ENCODE measurements at places on chromosomes 1 and 21.

DNA sequence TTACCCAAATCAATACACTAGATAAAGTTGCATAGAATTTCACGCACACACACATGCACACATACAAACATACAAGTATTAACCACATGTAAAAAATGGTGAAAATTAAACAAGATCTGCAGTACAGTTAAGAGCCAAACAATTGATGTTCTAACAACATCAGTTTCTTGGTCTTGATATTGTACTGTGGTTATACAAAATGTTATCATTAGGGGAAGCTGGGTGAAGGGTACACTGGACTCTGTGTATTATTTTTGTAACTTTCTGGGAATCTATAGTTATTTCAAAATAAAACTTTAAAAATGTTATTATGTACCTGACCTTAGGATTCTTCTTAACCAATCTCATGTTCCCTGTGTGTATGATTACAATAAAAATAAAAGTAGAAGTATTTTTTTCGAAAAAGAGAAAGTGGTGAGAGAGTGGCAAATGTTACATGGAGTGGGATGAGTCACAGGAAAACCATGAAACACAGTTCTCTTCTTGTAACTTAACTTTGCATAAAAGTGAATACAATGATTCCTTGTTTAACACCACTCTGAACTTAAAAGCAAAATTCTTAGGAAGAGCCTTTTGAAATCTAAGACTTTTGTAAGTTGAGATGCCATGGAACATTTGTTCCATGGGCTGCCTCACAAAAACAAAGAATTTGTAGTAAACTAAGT is 101.6 kb upstream of the RUNX1 start:
- DNase-seq, result no peak

GRCh38 chr21:37087188-37087587 is 14.1 kb downstream of the TTC3 start:
- peak; percentile 9 for DNase-seq

DNA sequence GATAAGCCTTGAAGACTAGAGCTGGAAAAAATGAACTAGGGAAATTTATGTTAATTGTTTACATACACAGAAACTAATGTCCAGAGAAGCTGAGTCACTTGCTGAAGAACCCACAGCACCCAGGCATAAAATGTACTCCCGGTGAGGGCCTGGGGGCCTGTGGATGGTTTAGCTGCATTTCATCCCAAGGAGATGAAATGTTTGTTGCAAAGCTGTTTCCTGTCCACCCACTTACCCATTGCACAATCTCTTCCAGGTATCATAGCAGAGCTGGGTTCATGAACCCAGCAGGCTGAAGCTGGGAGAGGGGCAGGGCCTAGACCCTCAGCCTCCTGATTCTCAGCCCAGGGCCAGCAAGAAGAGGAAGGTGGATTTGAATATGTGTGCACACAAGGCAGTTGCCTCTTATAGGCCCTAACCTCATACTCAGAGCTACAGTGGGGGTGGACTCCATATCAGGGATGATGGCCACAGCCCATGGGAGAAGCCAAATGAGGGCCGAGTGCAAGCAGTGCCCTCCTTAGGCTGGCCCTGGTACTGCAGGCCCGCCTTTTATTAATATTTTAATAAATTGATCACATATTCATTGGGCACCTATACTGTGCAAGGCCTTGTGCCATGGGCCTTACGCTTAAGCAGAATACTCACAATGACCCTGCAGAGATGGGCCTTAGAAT is 110.8 kb downstream of the LACTBL1 start:
- DNase-seq, result peak; percentile 14

- no peak for DNase-seq
Observed at GRCh38 chr1:205967554-205968335, 24.5 kb upstream of the SLC26A9 start.

DNA sequence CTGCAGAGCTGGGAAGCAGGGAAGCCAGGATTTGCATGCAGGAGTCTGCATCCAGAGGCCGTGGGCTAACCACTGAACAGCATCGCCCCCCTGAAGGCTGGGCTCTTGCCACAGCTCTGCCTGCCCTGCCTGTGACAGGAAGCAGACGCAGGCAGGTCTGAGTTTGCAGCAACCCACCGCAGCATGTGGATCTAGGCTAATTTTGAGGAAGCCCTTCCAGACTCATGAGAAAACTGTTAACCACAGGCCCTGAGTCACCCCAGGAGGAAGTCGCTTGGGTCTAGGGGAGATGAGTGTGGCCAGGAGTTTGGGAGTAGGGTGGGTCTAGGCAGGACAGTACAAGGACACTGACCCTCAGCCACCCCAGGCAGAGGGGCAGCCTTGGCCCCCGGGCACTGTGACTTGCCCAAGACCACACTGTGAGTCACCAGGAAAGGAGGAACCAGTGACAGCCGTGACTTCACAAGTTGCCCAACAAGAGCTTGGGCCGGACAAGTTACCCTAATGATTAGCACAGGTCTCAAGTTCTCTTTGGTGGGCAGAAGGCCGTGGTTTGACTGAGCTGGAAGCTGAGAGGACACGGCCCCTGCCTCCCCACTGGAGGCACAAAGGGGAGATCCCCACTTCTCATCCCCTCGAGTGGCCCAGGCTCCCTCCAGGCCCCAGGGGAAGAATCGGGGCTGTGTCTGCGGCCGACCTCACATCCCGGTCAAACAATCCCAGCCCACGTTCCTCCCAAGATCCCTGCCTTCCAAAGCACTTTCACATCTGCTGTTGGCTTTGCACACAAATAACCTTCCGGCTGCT is 826 bp downstream of the LAPTM5 start:
- DNase-seq, result no peak

DNA sequence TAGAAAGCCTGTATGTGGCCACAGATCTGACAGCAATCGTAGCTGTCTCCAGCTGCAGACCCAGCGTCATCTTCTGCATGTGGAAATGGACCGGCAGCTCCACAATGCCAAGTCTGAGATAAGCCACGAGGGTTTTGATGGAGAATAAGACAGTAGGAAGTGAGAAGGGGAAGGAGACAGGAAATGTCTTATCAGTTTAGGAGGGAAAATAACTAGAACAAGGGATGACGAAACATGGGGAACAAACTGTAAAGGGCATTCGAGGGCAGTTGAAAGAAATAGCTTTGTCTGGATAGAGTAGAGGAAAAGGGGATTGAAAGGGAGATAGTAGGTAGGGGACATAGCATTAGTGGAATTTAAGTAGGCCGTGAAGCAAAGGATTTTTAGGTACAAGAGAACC is 74.0 kb upstream of the CTTNBP2NL start:
- no peak for DNase-seq

- DNase-seq, result no peak
Observed at GRCh38 chr1:26797627-26798026, 9.9 kb downstream of the PIGV start.

GRCh38 chr1:94319319-94320102 is 82.1 kb upstream of the ARHGAP29 start:
- DNase-seq, result no peak

DNA sequence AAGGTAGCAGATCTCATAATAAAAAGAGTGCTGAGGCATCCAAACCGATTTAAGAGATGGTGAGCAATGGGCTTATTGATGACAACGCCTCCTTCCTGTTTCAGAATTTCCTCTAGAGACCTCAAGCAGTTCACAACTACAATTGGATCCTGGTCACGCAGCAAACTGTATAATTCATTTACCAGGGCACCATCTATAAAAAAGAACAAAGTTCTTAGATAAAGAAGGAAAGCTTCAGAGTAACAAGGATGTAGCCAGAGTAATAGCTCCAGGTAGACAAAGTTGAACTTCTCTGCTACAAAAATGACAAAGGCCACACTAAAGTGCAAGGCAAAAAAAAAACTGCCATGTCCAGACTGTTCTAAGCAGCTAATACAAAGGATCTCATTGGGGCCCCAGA is 3.4 kb downstream of the AP4B1 start:
- DNase-seq, result no peak

DNA sequence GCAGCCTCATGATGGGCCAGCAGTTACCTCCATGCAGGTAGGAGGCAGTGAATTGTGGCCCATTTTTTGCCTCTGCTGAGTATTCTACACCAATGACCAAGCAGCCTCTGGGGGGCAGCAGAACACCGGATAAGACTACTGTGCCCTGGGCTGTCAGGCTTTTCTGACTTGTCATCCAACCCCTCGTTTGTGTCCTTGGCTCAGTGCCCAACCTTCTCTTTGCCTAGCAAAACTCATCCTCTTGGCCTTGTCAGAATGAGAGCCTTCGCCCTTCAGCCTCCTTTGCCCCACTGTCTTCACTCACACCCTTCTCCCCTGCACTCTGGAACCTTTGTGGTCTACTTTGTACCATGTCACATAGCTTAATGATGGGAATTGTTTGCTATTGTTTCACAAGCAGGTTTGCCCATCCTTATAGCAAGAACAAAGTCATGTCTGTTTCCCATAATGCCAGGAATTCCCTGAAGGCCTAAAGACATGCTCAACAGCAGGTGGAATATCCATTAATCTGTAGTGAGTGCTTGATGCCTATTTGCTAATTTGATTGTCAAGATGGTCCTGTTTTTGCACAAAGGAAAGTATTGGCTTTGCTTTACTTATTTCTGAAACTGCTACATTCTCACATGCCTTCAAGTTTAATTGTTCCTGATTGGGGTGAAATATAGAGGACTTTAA is 255.9 kb downstream of the HHAT start:
- DNase-seq, result peak; percentile 79

- DNase-seq, result no peak
Observed at GRCh38 chr21:30579346-30579745, 10.9 kb downstream of the KRTAP22-2 start.

DNA sequence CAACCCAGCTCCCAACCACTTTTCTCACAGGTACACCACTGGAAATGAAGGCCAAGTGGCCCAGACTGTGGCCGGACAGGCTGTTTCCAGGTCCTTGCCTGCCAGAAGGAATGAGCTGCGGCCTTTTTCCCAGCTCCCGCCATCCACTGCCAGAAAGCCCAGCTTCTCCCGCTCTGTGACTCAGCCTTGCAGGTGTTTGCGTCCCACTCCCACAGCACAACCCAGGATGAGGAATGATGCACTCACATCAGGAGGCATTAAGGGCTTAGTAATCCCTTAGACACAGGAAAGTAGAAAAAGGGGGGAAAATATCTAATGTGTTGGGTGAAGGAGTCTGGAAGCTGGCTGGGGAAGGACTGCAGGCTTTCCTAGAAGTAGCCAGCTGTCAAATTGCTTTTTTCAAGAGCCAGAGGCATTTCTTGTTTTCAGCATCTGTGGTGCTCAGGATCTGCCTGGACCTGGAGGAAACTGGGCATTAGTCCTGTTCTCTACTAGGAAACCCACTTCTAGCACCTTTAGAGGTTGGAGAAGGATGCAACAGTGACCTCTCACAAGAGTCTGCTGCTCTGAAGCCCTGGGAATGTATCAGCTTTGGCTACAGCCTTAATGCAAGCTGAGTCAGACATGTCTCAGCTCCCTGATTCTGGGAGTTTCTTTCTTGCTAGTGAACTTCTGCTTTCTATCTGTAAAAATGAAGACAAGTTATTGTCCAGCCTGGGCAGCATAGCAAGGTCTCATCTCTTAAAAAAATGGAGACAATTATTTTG is 13.2 kb upstream of the MAP1LC3C start:
- DNase-seq, result no peak

DNA sequence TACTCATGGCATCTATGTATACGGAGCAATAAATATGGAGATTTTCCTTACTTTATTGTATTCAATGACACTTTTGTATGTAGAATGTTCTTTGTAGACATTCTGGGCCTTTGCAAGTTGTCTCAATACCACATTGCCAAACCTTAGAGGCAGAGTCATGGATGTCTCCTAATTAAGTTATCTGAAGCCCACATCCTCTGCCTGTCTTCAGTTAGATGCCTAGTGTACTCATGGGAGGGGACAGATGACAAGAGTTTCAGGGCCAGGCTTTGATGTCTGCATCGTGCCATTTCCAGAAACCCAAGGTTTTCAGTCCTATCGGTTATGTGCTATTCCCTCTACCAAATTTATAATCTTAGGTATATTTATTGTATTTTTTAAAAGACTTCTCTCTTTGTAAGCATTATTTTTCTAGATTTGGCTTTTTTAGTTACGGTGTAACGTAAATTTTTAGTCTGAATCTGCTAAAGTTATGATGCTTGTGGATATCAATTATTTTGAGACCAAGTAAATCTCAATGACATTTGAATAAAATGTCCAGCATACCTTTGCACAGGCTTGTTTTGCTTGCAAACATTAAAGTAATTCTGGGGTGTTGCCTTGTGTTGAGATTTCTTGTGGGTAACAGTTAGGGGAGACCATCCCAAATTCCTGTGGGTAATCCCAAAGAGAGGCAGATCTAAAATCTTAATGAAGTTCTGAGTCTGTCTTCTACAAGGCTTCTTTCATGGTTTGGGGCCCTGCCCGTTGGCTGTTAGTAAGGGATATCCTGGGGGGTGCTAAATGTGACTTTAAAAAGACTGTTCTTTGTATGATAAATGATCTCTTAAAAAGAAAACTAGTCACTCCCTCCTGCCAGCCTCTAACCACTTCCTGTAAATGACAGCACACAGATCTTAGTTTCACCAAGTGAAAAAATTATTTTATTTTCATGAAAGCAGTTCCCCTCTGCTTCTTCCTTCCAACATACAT is 8.0 kb upstream of the MACF1 start:
- no peak for DNase-seq

DNA sequence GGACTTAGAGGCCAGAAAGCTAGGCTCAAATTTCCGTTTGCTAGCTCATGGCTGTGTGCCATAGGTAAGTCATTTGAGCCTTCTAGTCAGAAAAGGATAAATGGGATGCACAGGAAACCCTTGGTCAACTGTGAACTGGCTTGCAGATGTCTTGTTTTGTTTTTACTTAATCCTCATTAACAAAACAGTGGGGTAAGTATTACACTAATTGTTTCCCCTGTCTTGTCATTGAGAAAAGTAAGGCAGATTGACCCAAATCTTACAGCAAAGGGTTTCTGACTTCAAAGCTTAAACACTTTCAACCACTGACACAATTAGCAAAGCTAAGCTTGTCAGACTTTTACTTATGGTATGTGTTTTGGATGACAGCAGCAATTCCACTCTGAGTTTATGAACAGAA is 291.3 kb downstream of the NTNG1 start:
- no peak for DNase-seq

DNA sequence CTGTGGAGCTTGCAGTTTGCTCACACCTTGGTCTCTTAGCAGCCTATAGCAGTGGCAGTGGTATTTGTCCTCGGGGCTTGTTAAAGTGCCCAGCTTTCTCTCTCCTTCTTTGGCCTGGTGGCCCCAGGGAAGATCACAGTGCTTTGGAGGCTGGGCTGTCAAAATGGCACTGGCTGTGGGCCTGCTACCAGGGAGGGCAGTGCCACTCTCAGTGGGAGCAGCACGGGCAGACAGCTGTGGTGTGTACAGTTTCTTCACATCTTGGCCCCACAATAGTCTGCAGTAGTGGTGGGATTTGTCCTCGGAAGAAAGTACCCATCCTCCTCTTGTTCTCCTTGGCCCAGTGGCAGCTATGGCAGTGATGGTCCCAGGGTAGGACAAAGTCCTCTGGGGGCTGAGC is 164.4 kb upstream of the GORAB start:
- DNase-seq, result no peak

- no peak for DNase-seq
Observed at GRCh38 chr1:147853391-147853790, 49.2 kb upstream of the GJA8 start.

- DNase-seq, result no peak
Observed at GRCh38 chr1:222546548-222547259, 1.2 kb downstream of the HHIPL2 start.

GRCh38 chr21:40829791-40830190 is 17.2 kb downstream of the DSCAM start:
- no peak for DNase-seq

All from NCI-H1930 (cell line).